ENCODE measurements at places on chromosomes 5 and 9. TPM values are rescaled to one million over a fixed set of nuclear protein-coding genes. Genes with fewer than 3 reads are reported as not detected.

Gene AIF1L
- total RNA-seq, result 58.4 TPM

Gene SLC28A3
- 0.75 TPM for total RNA-seq

Gene N4BP3
- 6.0 TPM for total RNA-seq

Gene WNT8A
- not detected for total RNA-seq

Gene DNAH5
- 4.4 TPM for total RNA-seq

Gene MED27
- 34.5 TPM for total RNA-seq

DNA sequence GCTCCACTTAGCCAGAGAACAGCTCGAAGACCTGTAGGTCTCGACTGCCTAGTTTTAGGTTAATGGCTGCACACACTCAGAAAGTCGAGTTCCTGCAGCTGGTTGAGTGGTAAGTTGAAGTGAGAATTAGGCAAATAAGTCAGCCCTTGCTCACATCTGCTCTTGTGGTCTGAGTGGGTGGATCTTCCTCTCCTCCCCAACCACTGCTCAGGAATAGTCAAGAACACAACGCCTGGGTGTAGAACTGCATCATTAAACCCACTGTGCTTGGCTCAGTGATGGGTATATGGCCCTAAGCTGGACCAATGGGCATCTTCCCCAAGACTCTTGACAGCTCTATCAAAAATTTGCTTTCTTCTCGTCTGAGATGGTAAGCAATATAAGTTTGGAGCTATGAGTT, 20.9 kb upstream of the ADAM19 start:
- no peak for DNase-seq

GRCh38 chr9:134635351-134636148, 6.1 kb upstream of the COL5A1 start:
- no peak for DNase-seq

DNA sequence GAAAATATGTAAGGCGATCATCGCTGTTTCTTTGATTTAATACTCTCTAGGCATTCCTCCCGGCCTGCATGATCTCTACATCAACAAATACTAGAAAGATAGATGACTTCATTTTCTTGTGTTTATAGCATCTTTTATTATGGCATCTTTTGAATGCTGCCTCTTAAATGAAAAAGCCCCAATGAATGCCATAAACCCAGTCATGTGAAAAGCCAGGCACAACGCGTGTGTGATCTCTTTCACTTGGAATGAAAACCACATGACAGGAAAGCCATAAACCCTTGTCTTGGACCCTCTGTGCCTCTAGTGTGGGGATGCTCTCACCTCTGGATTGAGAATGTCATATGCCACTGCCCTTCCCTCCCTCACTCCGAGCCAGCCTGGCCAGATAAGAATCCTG, 476.2 kb downstream of the SEMA5A start:
- DNase-seq, result peak; percentile 84

Measured in kidney epithelial cell (primary cell).